ENCODE measurements at places on chromosomes 11 and 22. TPM values are rescaled to one million over a fixed set of nuclear protein-coding genes. Genes with fewer than 3 reads are reported as not detected.

The TSG101 gene
- total RNA-seq, result 76.5 TPM

- DNase-seq, result no peak
These were observed 631 bp upstream of the C22orf39 start for GRCh38 chr22:19448076-19448607.

DNA sequence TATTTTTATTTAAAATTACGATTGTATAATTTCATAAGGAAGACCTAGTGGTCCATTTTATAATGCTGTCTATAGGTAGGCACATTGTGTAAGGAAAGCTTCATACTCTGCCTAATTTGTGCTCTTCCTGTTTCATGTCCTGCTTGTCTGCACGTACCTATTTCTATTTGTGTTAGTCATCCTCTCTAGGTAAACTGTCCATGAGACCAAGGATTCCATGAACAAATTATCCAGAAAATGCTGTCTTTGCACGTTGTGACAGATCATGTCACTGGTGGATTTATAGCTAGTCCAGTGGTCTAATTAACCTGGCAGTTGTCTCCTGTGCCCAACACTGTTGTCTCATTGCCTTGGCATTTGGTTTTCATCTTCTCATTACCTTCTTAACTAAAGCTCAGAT lies 44.7 kb downstream of the DNAJC24 start:
- DNase-seq, result no peak

DNA sequence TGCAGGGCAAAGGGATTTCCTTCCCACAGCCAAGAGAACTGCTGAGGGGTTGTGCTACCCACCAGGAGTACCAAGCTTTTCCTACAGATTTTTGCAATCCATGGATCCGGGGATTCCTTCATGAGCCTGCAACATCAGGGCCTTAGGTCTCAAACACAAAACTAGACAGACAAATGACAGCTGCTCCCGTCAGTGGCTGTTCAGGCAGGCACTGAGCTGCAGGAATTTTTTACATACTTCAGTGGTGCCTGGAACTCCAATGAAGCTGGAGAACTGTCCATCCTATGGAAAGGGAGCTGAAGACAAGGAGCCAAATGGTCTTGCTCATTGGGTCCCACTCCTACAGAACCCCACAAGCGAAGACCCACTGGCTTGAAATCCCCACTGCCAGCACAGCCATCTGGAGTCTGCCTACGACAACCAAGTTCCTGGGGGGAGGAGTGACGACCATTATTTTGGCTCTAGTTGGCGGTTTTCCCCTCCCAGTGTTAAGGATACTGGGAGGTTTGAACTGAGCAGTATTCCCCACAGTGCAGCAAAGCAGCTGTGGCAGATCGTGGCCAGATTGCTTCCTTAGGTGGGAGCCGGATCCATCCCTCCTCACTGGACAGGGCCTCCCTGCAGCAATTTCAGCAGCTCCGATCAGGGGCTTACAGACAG lies 157.7 kb upstream of the TMEM45B start:
- no peak for DNase-seq

DNA sequence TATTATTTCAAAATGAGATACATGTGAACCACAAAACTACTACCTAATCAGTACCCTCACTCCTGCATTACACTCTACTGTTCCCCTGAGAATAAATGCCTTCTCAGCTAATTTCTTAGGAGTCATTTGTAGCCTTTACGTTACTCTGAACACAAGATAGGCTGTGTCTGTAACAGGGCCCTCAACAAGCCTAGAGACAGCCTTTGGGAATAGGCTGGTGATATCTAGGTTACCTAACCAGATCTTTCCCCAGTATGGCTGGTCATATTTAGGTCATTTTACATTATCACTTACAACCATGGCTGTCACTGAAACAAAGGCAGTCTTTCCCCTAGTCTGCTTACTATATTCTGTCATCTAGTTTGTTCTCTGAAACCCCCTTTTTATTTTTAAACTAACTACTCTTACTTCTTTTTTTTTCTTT lies 14.2 kb downstream of the ATM start:
- no peak for DNase-seq

DNA sequence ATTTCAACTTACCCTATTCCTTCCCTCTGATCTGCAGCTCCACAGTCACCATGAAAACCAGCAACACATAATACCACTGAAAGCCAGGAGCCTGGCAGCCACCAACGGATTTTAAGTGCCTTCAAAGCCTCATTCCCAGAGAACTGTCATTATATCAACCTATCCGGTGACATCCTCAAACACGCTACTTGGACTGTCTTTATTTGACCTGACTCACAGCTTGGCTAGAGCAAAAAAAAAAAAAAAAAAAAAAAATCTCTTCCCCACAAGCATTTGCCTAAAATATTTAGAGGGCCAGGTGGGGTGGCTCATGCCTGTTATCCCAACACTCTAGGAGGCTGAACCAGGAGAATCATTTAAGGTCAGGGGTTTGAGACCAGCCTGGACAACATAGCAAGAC lies 32.4 kb upstream of the ARHGAP32 start:
- DNase-seq, result no peak

- DNase-seq, result no peak
These were observed 28.8 kb downstream of the TBC1D22A start for GRCh38 chr22:46791201-46791731.

DNA sequence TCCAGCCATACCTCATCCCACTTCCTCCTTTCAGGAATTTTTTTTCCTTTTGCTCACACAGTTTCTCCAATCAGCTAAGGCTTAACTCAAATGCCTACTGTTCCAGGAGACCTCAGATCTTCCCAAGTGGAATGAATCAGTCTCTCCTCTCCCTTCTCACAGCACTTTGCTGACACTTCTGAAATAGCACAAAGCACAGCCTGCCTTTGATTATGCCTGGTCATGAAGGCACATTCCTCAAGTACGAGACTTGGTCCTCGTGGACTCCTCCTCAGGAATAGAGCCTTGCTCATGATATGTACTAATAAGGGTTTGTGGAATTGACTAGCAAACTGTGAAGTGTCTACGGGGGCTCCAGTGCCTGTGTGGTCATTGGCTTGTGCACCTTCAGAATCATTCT lies 176.7 kb upstream of the TENM4 start:
- DNase-seq, result no peak

- no peak for DNase-seq
These were observed 329.6 kb upstream of the B3GAT1 start for GRCh38 chr11:134741453-134742223.
